ENCODE measurements at places on chromosomes 4 and X.

DNA sequence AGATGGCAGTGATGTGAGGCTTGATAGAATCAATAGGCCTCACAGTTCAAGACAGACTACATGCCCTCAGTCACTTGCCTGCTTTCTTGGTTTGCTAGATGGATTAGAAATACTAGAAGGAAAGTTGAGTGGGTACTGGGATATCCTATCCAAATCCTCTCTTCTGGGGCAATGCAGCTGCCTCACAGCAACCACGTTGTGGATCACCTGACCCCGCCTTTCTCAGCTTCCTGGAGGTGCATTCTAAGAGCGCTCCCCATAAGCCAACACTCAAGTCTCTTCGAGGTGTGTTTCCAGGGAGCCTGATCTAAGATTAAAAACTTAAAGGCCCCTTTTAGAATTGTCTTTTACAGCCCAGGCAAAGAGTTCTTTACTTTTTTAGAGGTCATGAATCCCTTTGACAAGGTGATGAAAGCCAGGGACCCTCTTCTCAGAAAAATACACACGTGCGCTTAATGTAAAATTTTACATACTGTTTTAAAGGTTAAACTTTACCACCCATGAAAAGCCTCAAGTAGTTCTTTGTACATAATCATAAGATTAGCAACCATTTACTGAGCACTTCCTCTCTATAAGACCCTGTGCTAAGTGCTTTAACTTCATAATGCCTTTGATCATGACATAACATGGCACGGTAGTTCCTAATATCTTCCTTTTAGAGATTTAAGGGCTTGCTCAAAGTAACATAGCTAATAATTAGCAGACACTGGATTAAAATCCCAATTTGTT, 840 bp upstream of the RPL34 start:
- DNase-seq: no peak

DNA sequence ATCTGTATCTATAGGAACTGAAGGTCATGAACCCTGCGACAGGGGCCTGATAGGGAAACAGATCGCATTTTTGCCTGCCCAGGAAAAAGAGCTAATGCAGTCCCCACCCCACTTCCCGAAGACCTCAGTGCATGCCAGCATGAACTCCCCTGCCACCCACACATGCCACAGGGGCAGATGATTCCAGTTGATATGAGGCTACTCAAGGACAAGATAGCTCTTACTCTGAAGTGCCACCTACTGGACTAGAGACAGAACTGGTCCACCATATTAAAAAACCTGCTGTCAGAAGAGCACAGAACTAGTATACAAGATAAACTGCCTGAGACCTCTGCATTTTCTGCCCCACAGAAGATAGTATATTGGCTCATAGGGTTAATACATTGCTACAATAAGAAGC, 68.0 kb downstream of the YIPF7 start:
- no peak for DNase-seq

GRCh38 chr4:11735651-11736050, 307.0 kb upstream of the HS3ST1 start:
- DNase-seq: no peak

DNA sequence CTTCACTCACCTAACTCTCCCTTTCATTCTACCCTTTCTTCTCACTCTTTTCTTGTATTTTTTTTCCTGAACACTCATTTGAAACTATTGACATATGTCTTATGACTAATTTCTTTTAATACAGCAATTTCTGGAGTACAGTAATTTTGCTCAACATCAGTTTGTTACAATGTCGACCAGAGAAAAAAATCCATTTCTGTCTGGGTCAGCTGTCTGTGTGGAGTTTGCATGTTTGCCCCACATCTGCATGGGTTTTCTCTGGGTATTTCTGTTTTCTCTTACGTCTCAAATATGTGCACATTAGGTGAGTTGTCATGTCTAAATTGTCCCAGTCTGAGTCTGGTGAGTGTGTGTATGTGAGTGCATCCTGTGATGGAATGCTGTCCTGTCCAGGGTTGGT, 294.8 kb downstream of the HS3ST1 start:
- no peak for DNase-seq

- no peak for DNase-seq
These were observed 462.7 kb downstream of the INPP4B start for GRCh38 chr4:142383354-142383753.

GRCh38 chrX:25112156-25112555, 96.4 kb upstream of the ARX start:
- no peak for DNase-seq

DNA sequence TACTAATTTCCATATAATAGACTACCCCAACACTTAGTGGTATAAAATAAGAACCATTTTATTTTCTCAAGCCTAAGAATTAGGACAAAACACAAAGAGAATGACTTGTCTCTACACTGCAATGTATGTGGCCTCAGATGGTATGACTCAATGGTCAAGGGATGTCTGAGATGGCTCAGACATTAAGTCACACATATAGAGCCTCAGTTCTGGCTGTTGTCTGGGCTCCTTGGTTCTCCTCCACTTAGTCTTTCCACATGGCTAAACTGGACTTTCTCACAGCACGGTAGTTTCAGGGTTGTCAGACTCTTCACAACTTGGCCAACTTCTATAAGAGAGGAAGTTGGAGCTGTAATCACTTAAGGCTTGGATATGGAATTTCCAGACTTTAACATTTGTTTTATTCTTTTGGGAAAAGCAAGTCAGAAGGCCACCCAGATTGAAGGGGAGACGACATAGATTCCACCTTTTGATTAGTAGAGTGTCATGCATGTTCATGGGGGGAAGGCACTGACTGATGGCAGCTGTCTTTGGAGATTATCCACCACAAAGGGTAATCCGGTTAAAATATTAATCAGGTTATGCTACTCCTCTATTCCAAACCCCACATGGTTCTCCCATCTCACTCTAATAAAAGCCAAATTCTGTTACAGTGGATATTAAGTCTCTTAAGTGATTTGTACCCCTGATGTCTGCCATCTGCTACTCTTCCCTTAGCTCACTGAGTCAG, 9.4 kb downstream of the IL15 start:
- DNase-seq: peak; percentile 94

- peak; percentile 92 for DNase-seq
These were observed 55.1 kb downstream of the ZNF330 start for GRCh38 chr4:141275834-141276233.

GRCh38 chr4:127775843-127776242, 6.3 kb upstream of the HSPA4L start:
- DNase-seq: no peak

DNA sequence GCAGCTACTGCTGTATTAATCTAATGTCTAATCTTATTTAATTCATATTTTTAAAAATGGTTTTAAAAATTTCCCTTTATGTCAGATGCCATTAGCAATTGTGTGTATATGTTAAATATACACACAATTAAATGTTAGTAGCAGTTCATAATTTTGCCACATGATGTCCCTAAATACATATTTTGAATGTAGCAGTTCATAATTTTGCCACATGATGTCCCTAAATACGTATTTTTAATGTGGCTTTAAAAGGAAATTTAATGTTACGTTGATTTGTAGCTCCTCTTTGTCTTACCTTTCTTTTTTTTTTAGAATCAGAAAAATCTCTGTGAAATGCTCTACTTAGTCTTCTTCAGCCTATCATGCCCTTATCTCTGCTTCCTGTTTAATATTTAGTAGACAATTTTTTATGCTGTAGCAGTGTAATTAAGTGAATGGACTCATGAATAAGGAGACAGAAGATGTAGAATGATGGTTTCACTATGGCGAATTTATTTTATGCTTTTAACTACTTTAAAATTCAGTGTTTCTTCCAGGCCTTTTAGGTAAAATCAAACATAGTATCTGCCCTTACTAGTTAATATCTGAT, 26.1 kb downstream of the RBM46 start:
- peak; percentile 54 for DNase-seq

DNA sequence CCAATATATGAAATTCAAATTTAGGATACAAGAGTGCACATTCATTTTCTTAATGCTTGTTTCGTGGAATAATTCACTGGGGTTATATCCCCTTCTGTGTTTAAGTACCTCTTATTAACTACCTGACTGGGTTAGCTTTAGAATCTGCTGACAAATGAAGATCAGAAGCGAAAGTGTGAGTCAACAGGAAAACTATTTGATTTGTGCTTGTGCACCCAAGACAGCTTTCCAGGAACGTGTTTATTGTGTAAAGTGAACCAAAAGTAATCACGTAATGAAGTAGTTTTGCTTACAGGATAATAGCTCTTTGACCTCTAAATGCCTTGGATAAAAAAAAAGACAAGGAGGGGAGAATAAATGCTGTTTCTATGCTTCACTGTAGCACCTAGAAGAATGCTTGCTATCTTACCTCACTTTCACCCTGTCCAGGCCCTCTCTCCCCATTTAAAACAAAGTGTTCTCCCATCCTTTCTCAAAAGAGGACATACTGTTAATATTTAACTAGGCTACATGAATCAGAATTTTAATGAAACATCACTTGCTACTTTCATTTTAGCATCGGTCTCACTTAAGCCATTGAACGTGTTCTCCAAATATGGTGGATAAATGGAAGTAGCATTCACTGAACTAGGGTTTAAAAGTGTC, 141.9 kb downstream of the THOC2 start:
- peak; percentile 22 for DNase-seq

GRCh38 chr4:70759627-70760026, 37.9 kb downstream of the RUFY3 start:
- no peak for DNase-seq

All from AG10803 (cell line).